ENCODE measurements at places on chromosomes 2 and 18.
A peak's percentile ranks its signal among the peaks of the same experiment; 100 is the strongest.

- no peak for DNase-seq
These were observed 77.3 kb downstream of the XDH start for GRCh38 chr2:31337197-31337596.

- no peak for DNase-seq
These were observed 863.2 kb downstream of the SUCLG1 start for GRCh38 chr2:83595926-83596325.

DNA sequence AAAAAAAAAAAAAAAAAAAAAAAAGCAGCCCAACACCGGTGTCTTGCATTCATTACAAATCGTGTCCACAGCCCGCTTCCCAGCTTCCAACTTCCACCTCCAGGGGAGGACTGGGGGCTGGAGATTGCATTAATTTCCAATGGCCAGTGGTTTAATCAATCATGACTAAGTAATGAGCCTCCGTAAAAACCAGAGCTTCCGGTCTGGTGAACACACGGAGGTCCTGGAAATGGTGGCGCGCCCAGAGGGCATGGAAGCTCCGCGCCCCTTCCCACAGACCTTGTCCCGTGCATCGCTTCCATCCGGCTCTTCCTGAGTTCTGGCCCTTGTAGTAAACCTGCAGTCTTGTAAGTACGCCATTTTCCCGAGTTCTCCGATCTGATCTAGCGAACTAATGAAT is 43.6 kb downstream of the EEF1B2 start:
- no peak for DNase-seq

GRCh38 chr2:18585526-18585925 is 3.8 kb downstream of the NT5C1B start:
- DNase-seq, result no peak

GRCh38 chr2:179049203-179049545 is 763 bp downstream of the CCDC141 start:
- no peak for DNase-seq

GRCh38 chr18:2070631-2071030 is 500.7 kb downstream of the METTL4 start:
- no peak for DNase-seq

DNA sequence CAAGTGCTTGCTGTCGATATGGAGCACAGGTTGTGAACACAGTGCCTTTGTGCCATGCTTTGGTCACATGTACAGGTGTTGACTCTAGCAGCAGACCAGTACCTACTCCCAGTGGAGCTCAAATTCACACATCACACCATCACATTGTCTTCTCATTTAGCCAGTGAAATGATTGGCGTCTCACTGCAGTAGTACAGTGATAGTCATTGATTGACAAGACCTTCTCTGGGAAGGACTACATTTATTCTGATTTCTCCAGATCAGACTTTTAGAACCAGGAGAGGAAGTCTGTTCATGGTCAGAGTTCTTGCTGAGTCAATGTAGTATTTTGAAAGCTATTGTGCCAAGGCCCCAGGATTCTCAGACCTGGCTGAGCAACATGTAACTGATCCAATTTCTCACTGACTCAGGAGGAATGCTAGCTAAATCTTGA is 75.2 kb downstream of the FMNL2 start:
- no peak for DNase-seq

GRCh38 chr2:174779361-174779928 is 15.2 kb upstream of the CHRNA1 start:
- DNase-seq, result no peak

- peak; percentile 72 for DNase-seq
These were observed 14.9 kb upstream of the CNNM3 start for GRCh38 chr2:96801005-96801785.

DNA sequence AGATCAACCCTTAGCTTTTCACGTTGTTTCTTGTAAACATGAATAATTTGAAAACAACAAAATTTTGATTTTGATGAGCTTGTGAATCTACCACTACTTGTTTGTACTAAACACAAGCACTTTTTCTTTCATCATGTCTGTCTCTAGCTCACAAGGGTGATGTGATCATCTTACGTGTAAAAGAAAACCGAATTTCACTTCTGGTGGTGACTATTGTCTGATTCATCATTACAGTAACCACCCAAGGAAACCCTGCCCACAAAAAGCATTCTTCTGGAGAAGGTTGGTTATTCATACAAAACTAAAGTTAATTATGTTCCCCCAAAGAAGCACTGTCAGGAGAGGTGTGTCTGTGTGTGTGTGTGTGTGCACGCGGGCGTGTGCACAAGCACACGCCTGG is 285.4 kb downstream of the ZNF516 start:
- DNase-seq, result no peak

- peak; percentile 48 for DNase-seq
These were observed 486 bp upstream of the GPR39 start for GRCh38 chr2:132415915-132416722.

- DNase-seq, result no peak
These were observed 122.4 kb upstream of the MAPRE2 start for GRCh38 chr18:34918856-34919255.

- DNase-seq, result no peak
These were observed 114.7 kb downstream of the DNAH6 start for GRCh38 chr2:84631047-84631446.

DNA sequence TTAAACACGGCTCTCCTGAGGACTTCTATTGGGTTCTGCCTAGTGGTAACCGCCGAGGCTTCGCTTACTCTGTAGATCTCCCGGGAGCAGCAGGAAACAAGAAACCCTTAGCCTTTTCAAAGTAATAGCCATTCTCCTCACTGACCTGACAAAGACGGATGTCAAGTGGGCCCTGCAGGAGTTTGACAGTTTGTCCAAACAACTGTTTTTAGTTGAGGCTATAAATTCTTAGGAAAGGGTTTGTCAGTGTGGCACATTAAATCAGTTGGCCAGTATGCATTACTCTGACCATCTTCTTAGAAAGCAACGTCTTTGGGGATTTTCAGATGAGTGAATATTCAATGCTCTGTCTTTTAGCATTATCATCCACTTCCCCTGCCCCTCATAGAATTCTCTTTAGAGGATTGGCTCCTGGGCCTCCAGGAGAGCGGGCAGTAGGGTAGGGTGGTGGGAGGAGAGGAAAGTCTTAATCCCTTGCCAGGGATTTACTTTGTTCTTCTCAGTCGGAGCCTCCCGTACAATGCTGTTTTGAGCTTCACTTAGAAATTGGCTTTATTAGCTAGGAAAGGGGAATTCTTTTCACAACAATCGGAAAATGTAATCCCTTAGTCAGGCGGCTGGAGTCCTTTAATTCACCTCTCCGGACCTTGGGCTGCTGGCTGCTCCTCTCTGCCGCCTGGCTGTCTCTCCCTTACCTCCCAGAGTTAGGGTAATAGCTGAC is 13.3 kb upstream of the C18orf32 start:
- no peak for DNase-seq

DNA sequence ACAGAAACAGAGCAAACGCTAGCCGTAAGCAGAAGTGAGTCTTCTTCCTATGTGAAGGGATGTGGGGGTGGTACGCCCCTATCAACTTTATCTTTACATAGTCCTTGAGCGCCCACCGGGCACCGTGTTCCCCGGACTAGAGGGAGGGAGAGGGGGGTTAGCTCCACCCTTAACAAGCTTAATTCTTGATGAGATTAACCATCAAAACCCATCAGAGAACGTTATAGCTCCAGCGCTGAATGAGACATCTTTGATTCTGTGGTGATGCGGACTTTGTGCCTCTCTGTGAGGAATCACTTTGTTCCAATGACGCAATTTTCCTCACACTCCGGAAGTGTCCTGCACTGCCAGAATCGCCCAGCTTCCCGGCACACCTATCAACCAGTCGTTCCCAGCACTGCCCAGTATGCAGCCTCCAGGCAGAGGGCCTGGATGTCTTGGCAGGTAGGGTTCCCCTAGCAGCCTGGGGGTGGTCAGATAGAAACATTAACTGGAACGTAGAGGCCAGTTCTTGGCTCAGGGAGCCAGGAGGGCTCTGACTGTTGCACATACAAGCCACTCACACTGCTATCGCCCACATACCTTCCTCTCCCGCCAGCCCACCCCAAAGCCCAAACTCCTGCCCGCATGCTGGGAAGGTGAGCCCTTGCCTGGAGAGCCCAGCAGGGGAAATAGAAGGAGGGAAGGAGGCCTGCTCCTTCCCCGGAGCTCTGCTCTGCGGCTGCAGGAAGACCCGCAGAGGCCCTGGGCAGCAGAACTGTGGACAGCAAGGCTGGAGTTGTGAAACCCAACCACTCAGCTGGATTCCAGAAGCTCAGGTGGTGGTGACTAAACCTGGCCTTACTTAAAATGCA is 1.9 kb upstream of the ODC1 start:
- DNase-seq, result no peak

DNA sequence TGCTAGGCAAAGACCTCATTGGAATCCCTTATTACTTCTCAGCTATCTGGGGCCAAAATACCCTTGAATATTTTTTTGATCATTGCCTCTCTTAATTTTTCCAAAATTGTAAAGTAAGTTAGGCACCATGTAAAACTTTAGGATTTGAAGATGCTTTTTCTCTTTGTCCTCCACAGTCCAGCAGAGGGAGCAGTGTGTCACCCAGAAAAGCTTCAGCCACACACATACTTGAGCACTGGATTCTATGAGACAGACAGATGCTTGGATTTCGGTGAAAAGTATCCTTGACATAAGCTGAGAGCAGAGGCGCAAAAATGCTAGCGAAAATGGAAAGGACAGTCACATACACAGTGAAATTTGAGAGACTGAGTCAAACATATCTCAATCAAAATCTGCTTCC is 74.7 kb upstream of the KCNJ3 start:
- DNase-seq, result no peak

DNA sequence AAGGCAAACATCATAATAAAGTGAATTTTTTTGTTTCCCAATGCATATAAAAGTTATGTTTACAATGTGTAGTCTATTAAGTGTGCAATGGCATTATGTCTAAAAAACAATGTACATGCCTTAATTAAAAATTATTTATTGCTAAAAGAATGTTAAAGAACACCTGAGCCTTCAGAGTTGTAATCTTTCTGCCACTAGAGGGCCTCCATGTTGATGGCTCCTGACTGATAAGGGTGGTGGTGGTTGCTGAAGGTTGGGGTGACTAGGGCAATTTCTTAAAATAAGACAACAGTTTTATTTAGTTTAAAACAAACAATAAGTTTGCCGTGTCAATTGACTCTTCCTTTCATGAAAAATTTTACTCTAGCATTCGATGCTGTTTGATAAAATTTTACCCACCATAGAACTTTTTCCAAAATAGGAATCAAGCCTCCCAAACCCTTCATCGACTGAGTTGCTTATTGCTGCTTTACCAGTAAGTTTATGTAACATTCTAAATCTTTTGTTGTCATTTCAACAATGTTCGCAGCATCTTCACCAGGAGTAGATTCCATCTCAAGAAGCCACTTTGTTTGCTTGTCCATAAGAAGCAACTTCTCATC is 32.3 kb downstream of the MAP3K2 start:
- DNase-seq, result no peak

GRCh38 chr2:224196810-224197209 is 157.7 kb upstream of the SERPINE2 start:
- no peak for DNase-seq

GRCh38 chr18:37698508-37699040 is 133.0 kb upstream of the CELF4 start:
- no peak for DNase-seq

GRCh38 chr18:26719896-26720295 is 145.6 kb downstream of the AQP4 start:
- DNase-seq, result no peak

DNA sequence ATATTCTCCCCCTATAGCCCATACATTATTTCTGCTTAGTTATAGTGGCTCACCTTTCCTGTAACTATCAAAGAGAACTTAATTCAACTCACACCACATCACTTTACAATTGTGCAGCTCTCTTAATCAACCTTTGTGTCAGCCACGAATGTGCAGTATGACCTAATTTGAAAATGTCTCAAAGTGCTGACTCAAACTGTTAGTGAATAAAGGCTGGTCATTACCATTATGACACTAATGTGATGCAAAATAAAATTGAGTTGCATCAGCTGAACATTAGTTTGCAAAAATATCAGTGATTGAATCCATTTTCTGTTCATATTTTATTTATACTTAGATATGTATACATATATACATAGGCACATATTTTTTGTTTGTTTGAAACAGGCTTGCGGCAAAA is 251.8 kb downstream of the MEIS1 start:
- no peak for DNase-seq

DNA sequence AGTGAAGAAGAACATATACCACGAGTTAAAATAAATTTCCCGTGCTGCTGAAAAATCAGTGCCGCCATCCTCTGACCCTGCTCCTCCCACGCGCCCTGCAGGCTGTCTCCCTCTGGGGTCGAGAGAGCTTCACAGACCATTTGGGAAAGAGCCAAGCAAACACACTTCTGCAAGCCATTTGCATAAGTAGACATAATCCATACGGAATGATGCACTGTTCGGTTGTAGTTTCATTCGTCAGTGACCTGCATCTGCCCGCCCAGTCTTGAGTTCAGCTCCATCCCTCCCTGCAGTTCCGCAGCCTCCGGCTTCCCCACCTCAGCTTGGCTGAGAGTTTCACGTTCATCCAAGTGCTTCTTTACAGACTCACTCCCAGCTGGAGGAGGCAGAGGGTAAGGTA is 69.6 kb downstream of the TRAPPC12 start:
- DNase-seq, result no peak

DNA sequence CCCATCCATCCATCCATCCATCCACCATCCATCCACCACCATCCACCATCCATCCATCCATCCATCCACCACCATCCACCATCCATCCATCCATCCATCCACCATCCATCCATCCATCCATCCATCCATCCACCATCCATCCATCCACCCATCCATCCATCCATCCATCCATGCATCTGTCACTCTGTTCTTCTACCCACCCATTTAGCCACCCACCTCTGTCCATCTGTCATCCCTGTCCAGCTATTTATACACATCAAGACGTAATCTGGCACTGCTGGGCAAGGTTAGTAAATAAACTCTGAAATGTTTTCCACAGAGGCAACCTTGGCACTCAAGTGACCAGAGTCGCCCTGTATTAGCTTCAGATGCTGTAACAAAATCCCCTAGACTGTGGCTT is 120.9 kb downstream of the RTP5 start:
- DNase-seq, result no peak

- no peak for DNase-seq
These were observed 1456.1 kb upstream of the ACVR2A start for GRCh38 chr2:146388757-146389156.
